Ammon's horn (tissue), 1 donor: ENCODE measurements at places on chromosomes 13 and 19.

DNA sequence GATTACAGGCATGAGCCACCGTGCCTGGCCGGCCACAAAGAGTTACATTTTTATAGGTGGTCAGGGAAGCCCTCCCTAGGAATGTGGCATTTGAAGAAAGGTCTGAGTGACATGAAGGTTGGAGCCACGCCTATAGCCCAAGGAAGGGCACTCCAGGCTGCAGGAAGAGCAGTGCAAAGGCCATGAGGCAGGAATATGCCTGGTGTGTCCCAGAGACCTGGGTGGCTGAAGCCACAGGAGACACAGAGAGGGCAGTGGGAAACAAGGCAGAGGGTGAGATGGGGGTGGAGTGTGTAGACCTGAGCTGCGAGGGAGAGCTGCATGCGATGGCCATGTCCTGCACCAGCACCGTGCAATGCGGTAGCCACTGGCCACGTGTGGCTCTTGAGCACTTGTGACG, 4.9 kb downstream of the PNMA8B start:
- DNase-seq = no peak

- no peak for DNase-seq
Observed at GRCh38 chr13:38617936-38618335, 68.9 kb upstream of the FREM2 start.

DNA sequence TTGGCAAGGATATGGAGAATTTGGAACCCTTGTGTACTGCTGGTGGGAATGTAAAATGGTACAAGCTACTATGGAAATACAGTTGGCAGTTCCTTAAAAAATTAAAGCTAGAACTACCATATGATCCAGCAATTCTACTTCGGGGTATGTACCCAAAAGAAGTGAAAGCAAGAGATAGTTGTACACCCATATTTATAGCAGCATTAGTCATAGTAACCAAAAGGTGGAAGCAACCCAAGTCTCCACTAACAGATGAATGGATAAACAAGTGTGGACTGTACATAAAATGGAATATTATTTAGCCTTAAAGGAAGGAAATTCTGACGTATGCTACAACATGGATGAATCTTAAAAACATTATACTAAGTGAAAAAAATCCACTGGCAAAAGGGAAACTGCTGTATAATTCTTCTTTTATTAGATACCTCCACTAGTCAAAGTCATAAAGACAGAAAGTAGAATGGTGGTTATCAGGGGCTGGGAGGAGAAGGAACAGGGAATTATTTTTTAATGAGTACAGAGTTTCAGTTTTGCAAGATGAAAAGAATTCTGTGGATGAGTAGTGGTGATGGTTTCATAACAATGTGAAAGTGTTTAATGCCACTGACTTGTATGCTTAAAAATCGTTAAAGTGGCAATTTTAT, 141.6 kb downstream of the RXFP2 start:
- DNase-seq = no peak

DNA sequence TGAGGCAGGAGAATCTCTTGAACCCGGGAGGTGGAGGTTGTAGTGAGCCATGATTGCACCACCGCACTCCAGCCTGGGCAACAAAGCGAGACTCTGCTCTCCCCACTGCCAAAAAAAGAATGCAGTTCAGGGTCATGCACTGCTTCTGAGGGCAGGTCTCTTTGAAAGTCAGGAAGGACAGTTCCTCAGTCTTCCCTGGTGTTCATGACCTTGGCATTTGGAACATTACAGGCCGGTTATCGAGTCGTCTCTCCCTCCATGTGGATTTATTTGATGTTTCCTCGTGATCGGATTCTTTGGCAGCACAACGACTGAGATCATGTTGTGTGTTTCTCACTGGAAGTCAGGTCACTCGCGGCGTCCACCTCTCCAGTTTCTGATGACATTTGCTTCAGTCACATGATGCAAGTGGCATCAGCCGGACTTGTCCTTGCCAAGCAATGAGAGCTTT, 17.2 kb downstream of the FGF21 start:
- DNase-seq = no peak

DNA sequence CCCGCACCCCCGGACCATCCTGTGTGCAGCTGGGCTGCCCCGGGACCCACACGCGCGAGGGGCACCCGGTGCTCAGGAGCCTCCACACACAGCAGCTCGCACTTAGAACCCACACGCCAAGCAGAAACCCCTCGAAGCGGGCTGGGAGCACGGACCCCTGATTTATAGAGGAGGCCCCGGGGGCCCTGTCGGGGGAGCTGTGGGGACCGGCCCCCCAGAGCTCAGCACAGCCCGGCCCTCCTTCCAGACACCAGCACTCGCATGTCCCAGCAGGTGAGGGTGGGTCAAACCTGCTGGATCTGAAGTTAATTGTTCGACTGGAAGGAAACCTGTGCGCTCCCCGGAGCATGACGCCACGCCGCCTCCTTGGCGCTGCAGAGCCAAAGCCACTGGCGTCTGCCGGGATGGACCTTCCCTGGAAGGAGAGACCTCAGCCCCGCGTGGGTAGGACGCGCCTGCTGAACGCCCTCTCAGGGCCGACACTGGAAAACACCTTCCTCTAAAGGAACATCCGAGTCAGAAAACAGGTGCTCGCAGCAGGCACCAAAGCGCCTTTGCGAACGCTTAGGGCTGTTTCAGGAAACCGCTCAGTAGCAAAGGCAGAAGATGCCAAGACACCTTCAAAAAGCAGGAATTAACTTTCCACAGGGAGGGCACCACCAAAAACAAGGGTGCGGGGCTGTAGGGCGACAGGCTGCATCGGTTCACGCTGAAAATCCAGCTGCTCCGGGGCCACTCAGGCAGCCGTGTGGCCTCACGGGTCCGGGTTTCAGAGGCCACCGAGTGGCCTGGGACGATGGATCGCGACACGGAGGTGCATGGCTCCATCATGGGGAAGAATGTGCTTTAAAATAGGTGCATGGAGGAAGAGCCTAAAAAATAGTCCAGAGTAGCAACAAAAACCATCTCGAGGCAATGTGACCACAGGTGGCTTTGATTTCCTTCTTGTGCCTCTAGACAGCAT, 37.8 kb upstream of the GRTP1 start:
- DNase-seq = no peak

- peak; percentile 70 for DNase-seq
Observed at GRCh38 chr13:100646030-100646673, 28.4 kb downstream of the TMTC4 start.

DNA sequence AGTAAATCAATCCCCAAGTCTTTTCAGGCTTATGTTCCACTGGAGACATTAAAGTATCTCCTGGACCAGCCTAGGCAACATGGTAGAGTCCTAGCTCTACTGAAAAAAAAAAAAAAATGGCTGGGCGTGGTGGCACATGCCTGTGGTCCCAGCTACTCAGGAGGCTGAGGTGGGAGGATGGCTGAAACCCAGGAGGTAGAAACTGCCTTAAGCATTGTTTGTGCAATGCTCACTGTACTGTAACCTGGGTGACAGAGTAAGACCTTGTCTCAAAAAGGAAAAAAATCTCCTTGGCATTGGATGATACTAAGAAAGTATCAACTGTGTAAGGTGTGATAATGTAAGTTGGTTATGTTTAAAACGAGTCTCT, 8.8 kb downstream of the KLK8 start:
- no peak for DNase-seq

- no peak for DNase-seq
Observed at GRCh38 chr13:67950603-67951002, 720.5 kb upstream of the PCDH9 start.

DNA sequence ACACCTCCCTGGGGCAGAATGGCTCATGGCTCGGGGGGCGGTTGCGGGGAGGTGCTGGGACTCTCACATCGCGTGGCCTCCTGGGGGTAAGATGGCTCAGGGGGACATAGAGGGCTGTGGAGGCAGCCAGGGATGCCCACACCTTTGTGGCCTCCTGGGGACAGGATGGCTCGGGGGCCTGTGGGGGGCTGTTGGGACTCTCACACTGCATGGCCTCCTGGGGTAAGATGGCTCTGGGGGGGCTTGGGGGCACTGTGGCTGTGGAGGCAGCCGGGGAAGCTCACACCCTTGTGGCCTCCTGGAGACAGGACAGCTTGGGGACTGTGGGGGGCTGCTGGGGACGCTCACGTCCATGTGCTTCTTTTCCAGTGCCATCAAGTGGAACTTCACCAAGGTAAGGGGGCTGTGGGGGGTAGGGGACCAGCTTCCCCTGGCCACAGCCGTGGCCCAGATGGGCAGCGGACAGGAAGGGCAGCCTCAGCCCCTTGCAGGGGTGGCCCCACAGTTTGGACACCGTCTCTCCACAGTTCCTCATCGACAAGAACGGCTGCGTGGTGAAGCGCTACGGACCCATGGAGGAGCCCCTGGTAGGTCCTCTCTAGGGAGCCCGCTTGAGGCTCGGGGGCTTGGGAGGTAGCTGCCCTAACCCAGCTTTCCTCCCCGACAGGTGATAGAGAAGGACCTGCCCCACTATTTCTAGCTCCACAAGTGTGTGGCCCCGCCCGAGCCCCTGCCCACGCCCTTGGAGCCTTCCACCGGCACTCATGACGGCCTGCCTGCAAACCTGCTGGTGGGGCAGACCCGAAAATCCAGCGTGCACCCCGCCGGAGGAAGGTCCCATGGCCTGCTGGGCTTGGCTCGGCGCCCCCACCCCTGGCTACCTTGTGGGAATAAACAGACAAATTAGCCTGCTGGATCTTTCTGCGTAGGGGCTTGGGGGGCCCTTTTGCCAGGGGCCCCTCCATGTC, 2.4 kb downstream of the GPX4 start:
- DNase-seq = no peak

DNA sequence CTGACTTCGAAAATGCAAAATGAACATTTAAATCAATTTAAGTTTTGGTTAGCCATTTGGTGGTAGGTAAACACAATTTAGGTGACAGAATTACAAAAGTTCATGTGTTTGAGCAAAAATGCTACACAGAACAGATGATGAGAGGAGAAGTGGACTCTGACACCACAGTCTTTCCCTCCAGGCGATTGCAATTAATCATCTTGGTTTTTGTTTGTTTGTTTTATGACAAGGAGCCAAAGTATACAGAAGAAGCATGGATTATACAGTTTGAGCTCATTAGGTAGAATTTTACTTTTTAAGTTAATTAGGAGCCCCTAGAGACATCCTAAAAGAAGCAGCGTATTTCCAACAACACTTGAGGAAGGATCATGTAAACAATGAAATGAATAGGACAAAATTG, 49.3 kb upstream of the FREM2 start:
- no peak for DNase-seq
